HuH-7 (cell line): ENCODE measurements at places on chromosomes 12 and 14.

- DNase-seq, result no peak
Observed at GRCh38 chr12:24494401-24494800, 454.5 kb downstream of the BCAT1 start.

DNA sequence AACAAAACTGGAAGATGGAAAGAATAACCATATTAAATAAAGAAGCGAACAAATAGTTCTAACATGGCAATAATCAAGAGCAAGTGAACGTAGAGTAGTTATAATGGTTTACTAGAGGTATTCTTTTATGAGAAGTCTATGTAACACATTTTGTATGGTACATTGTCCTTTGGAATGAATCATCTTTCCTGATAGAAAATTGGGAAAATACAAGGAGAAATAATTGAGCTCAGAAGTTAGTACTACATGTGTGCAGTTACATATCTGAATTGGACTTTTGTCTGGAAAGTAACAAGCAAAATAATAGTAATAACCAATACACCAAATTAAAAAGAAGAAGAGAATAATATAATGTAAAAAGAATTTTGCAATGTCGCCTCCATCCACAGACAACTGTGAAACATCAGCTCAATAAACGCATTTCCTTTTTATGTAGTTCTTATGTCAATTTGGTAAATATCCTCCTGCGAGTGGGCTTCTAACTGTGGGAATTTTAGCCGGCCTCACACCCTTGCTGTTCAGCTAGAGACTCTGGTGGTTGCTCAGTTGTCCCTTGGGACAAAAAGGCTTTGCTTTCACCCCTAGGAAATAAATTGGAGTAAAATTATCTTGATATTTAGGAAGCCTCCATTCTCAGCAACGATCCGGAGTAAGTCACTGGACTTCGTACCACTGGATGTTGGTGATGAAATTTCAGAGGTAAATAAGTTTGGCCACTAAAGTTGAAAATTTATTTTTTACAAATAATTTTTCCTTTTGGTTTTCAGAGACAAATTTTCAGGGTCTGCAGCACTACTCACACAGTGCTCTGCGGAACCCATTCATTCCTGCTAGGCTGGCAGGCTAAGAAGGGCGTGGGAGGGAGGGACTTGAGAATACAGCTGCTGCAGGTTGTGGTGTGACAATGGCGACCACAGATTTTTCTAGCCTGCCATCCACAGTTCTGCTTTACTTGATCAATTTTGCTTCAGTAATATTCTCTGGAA lies 1.1 kb upstream of the TUBA1A start:
- no peak for DNase-seq

- DNase-seq, result no peak
Observed at GRCh38 chr12:31570880-31571279, 20.1 kb downstream of the DENND5B start.

DNA sequence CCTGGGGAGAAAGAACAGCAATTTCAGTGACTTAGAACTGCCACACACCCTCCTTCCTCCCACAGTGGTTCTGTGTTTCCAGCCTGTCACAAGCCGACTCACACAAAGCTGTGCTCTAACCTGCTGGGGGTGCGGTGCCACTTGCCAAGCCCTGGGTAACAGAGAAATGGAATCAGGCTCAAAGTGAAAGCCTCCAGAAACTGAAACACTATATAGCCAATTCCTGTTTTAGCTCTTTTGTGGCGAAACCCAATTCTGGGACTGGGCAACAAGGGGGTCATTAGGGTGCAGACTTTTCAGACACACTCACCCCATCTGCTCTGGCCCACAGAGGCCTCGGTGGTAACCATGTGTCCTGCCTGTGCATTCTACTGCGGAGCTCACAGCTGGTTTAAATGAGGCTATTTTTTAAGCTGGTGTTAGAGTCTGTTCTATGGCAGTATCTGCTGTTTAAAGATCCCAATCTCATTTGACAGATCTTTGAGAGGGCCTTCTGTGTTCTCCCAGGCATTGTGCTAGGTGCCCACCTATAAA lies 15.2 kb upstream of the ACTR6 start:
- no peak for DNase-seq

DNA sequence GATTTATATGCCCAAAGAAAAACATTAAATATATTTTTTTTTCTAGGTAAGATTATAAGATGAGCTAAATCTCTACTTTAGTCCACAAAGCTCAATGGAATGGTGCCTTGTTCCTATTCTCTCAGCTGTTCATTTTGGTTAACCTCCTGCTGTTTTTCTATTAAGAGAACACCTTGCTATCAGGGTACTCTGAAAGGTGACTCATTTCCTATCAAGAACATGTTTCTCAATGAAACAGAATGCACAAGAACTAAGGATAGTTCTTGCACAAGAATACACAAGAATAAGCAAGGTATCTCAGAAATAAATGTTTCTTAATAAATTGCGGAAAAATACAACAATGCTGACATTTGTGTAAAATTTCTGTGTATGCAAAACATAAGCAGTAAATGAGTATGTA lies 14.1 kb downstream of the ABCD2 start:
- no peak for DNase-seq

GRCh38 chr12:1398673-1399072 lies 195.7 kb downstream of the FBXL14 start:
- DNase-seq, result no peak

DNA sequence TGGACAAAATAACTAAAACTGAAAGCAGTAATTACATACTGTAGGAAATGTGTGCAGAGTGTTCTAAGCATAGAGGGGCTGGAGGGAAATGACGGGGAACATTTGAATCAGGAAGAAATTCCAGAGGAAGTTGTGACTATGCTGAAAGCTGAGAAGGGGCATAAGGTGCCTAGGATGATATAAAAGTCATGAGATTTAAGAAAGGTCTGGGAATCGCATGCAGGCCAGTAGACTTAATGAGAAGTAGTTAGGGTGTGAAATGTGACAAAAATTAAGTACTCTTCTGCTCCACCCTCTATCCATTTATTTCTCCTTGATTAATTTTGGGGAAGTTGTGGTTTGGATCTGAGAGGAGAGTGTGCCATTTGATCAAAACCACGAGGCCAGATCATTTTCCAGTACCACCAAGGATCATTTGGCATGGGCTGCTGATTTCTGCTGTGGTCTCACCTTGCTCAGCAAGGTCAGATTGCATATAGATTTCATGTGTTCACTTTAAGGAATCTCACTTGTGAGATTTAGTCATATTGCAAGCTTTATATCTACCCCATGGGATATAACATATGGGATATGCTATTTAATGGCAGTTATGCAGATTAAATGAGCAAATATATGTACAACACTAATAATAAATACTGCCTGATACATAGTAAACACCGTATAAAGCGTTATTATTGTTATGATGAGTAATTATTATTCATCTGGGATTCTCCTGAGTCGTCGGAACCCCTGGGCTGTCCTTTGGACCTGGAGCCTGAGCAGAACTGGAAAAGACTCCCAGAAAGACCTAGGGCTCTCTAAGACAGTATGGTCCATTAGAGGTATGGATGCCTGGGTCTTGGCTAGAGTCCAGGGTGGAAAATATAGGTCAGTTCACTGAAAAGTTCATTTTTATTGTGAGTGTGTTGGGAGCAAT lies 72.3 kb downstream of the SRGAP1 start:
- DNase-seq, result no peak

GRCh38 chr12:76559400-76560085 lies at the start of gene OSBPL8:
Gene OSBPL8 (minus strand): TSS chr12:76559771. CDS start chr12:76487551, 72,220 bp downstream.
- peak; percentile 85 for DNase-seq

GRCh38 chr14:20631023-20631879 lies 10.2 kb downstream of the OR6S1 start:
- no peak for DNase-seq

DNA sequence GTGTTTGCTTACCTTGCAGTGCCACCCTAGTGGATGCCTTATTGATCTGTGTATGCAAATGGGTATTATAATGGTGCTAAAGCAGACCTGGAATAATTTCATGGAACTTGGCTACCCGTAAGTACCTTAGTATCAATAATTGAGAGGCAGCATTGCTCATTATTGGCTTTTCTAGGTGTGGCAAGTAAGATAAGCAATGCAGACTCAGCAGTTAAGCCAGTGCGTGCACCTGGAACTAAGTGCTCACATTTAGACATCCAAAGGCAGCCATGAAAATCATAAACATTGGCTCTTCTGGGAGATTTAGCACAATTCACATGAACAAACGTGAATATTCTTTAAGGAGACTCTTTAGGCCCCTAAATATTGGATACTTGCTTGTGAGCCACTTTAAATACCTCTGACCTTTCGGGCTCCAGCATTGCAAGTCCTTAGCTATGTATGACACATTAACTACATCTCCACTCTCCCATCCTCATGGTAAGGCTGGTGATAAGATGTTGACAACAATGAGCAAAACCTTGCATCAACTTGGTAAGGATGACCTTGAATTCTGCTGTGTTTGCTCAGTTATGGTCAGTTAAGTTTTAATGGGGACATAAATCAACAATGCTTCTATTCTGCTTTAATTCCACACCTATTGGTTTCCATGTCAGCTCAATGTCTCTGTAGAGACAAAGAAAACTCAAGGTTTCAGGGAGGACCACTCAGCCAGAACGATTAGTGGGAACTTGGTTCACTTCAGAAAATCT lies 112.0 kb downstream of the SLC5A8 start:
- DNase-seq, result no peak

DNA sequence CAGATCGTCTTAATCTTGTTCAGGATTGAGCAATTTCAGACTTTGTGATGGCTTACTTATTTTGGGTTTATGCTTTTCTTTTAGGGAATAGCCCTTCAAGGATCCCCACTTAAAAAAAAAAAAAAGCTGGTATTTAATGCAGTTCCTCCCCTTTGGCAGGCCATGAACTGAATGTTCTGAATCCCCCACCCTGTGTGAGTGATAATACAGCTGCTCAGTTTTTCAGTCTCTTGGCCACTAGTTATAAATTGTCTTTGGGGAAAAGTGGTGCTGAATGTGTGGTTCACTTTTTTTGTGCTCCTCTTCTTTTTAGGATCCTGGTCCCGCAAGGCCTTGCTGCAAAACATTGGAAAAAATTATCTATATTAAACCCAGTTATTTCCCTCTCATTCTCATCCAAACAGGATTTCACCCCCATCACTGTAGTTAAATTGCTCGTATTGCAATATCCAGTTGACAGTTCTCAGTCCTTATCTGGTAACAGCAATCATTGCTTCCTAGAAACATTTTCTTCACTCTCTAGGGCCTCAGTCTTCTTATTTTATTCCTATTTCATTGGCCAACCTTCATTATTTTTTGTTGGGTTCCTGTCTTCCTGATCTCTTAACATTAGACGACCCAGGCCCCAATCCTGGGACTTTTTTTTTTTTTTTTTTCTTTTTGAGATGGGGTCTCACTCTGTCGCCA lies 73.1 kb upstream of the PAWR start:
- no peak for DNase-seq

GRCh38 chr12:109777544-109777943 lies 55.7 kb downstream of the TRPV4 start:
- peak; percentile 95 for DNase-seq

GRCh38 chr12:118790578-118790977 lies 190.8 kb upstream of the SRRM4 start:
- no peak for DNase-seq

DNA sequence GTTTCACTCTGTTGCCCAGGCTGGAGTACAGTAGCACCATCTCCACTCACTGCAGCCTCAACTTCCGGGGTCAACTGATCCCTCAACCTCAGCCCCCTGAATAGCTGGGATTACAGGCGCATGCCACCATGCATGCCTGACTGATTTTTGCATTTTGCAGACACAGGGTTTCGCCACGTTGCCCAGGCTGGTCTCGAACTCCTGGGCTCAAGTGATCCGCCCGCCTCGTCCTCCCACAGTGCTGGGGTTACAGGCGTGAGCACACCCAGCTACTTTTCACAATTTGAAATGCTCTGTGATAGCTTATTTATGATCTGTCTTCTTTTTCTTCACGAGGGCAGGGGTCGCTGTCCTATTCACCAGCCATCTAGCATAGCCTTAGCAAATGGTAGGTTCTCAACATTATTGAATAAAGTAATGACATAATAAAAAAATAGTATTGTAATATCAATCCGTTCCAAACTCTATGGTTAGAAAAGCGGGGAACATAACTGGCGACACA lies 477 bp upstream of the DDX47 start:
- DNase-seq, result no peak

DNA sequence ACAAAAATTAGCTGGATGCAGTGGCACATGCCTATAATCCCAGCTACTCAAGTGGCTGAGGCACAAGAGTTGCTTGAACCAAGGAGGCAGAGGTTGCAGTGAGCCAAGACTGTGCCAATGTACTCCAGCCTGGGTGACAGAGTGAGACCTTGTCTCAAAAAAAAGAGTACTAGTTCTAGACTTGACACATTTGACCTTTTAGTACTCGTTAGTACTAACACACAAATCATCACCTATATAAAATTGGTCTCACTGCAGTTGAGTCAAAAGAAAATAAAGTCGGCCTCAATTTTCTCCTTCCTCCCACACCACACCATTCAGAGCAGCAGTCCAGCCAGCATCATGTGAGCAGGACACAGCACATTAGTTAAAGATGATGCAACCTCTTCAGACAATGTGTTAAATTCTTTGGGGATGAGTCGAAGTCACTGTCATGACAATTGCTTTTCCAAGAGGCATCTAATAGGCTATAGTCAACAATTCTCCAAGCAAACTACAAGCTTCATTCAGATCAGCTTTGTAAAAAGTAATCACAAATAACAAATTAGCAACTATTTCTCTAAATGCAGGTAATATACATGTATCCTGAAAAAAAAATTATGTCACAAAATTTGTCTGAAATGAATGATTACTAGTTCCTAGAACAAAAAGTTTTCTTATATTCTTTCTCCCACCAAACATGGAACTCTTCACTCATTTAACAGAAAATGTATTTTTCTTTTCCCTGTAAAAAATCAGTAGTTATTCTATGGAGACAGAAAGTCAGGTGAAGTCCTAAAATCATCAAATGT lies 55.6 kb downstream of the CLIP1 start:
- DNase-seq, result no peak

DNA sequence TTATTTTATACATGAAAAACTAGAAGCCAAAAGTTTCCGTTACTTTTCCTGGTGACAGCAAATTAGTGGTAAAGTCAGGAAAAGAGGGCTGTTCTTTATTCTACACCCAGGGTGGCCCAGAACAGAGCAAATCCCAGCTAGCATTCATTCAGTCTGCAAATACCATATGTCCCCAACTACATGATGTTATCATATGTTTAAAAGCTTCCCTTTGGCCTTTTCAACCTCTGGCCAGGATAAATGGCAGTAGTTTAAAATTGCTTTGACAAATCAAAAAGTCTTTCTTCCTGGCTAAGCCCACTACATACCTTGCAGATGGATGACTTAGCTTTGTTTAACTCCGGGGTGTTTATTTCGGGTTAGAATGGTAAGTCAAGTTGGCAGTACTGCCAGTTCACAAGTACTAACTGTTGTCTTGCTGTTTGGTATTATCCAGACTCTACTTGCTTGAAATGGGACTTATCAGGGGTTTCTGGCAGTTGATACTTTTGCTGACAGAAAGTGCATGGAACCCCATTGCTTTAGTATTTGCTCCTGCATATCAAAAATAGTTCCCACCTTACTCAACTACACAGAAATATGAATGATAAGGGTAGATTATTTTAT lies 69.7 kb downstream of the PKP2 start:
- DNase-seq, result no peak

- no peak for DNase-seq
Observed at GRCh38 chr14:105918496-105919262, 392.3 kb downstream of the TMEM121 start.

- no peak for DNase-seq
Observed at GRCh38 chr14:38866461-38866860, 236.6 kb downstream of the SEC23A start.
